ENCODE measurements at places on chromosomes 2 and 18.

DNA sequence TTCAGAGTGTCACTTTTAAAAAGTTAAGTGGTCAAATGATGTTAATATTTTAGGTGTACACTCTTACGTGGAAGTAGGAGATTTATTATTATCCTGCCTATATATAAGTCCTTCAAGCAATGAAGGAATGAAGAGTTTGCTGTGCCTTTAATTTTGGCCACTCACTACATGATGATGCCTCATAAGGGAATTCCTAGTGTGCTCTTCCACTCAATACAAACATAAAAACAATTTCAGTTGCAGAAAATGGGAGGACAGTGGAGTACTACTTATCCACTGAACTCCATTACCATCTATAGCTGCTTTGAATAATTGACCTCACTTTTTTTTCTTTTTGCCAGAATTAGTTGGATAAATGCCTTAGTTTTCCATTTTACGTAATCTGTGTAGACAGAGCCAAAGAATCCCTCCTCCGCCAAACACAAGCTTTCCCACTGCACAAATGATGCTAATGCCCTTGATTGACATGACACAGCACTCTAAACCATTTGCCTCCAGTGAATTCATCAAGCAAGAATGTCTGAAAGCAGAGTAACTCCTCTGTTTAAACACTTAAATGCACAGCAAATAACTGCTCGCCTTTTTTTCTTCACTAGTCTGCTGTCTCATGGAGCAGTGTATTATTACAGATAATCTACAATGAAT is 751.1 kb upstream of the FANCL start:
- no peak for DNase-seq

GRCh38 chr2:74099835-74100234 is 47.9 kb downstream of the BOLA3 start:
- no peak for DNase-seq

DNA sequence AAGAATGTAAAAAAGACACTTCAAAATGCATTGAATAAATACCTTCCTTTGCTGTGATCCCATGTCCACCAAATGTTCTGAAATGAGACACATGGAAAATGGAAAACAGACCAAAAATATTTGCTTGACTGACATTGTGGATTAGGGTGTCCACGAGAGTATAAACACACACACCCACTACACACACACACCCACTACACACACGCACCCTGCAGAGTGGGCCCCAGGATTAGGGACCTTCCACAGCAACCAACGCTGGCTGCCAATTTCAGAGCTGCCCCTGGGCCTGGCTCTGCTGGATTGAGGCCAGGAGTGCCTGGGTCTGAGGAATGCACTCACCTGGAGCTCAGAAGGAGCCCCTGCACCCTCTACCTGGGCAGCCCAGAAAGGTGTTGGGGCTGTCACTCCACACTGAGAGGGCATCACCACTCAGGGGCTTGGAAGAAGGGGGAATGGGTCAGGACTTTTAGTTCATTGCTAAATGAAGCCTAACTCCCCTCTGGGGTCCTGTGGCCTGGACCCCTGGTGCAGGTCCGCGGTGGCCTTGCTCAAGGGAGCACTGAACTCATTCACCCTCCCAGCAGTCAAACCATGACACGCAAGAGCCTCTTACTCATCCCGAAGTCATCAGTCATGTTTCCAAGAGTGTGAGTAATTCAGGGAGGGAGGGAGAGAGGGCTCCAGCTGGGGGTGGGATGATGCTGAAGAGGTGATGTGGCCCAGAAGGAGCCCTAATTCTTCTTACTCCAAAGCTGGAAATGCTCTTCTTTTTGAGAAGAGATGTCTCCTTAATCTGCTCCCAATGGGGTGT is 50.2 kb upstream of the PLB1 start:
- DNase-seq, result no peak

GRCh38 chr18:41700416-41700815 is 254.6 kb upstream of the PIK3C3 start:
- no peak for DNase-seq

GRCh38 chr2:128280158-128280871 is 38.4 kb downstream of the HS6ST1 start:
- no peak for DNase-seq

DNA sequence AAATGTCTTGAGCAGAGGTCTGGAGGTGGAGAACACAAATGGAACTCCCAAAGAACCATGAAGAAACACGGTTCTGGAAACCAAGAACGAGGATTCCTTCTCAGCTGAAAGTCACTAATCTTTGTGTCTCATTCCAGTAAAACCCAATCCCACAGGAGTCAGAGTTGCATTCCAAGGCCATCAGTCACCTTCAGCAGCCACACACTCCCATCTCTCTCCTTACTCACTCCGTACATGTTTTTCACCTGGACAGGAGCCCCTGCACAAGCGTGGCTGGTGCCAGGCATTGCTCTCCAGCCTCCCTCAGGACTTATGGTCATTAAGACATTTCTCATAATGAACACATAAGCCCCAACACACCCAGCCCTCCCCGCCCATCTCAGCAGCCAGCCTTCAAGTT is 175.4 kb upstream of the SIX2 start:
- no peak for DNase-seq

GRCh38 chr2:200300638-200301314 is 5.7 kb upstream of the SPATS2L start:
- DNase-seq, result no peak

GRCh38 chr2:152433289-152433688 is 98.3 kb downstream of the FMNL2 start:
- DNase-seq, result no peak

GRCh38 chr18:48884306-48884705 is 66.5 kb downstream of the SMAD7 start:
- no peak for DNase-seq

GRCh38 chr2:187988348-187988747 is 303.3 kb upstream of the GULP1 start:
- no peak for DNase-seq

DNA sequence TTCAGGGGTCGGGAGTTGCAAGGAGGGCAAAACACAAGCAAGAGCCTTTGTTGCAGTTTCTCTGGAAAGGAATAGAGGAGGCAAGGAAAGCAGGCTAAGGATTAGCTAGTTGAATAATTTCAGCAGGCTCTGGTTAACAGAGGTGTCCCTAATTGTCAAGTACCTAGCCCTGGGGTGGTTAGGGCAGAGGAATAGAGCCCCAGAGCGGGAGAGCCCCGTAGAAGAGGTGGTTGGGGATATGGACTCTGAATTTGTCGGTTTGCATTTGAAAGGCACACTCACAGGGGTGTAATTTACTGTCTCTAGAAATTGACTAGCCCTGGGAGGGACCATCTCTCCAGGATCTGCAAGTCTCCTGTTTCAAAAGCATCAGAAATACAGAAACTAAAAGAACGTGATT is 1030.2 kb downstream of the TMEM182 start:
- no peak for DNase-seq

DNA sequence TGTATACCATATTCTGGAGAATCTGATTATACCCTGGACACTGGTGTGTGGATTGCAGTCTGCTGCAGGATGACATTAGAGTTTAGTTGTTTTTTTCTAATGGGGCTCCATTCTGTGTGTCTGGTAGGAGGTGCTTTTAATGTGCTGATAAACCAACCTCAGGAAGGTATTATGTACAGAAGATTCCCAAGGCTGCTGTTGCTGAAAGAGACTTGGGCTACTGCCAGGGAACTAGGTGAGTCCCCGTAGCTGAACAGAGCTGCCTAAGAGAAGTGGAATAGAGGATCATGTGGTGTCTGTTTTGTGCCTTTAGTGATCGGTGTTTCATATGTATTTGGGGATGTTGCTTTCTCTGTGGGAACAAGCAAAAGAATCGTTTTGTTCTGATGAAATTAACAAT is 16.5 kb downstream of the SPATA3 start:
- no peak for DNase-seq

DNA sequence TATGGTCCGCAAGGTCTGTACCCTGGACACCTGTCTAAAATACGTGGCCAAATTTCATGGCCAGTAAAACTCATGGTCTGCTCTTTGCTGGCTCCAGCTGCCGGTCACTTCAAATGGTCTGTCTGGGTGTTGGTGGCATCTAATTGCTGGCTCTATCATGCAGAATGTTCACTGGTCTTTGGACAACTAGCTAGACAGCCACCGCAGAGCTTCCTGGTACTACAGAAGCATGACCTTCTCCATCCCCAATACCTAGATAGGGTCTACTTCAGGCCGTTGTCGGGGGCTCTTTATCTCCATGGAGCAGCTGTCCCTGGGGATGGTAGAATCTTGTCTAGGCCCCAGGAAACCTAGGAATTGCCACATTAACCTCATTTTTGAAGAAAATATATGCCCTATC is 88.4 kb upstream of the RMDN2 start:
- no peak for DNase-seq

DNA sequence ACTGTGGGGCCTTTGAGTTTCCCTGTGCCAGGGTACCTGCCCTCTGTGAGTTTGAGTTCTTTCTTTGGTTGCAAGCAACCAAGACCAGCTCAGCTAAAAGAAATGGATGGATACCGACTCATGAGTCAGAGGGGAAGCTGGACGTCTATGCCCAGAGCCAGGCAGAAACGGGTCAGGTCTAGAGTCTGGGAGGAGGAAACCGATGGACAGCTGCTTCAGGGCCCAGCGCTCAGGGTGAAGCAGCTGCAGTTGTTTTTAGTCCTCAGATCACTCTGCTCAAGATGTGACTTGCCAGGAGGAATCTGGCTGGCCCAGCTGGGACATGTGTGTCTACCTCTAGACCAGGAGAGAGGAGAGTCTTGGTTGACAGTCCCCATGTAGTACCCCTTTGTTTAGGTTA is 10.1 kb upstream of the TYMS start:
- no peak for DNase-seq

DNA sequence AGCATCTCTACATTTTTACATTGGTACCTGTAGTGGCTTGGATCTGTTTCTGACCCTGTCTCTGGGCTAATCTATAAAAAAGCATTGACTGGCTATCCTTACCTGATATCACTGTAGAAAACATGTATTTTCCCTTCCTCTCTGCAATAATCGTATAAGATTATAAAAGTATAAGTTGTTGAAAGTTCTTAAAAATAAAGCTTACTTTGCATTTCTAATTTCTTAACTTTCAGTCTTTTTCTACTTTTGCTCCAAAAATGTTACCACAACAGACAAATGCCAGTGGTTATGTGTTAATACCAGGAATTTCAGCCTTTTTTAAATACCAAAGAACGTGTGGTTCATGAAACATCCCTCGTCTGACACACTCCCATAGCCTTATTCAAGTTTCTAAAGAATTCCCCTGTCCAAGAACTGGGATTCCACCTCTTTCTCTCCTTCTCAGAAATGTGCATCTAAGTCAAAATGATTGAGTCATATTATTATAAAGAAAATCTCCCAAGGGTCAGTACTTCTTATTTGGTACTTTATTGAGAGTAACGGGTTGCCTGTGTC is 28.5 kb upstream of the ACKR3 start:
- DNase-seq, result no peak

- no peak for DNase-seq
Observed at GRCh38 chr2:238908960-238909951, 61.4 kb downstream of the TWIST2 start.

DNA sequence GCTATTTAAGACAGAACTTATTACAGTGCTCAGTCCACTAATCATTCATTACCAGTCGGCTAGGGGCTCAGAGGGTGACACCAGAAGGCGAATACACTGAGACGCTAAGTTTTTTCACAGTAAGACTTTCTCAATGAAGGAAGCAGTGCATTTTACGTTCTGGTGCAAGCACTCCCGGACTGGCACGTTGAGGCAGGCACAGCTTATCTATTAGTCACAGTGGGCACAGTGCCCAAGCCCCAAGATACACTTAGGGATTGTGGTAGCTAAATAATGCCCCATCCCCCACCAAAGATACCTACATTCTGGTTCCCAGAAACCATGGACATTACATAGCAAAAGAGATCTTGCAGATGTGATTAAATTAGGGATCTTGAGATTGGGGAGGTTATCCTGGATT is 32.6 kb upstream of the BCL11A start:
- no peak for DNase-seq

DNA sequence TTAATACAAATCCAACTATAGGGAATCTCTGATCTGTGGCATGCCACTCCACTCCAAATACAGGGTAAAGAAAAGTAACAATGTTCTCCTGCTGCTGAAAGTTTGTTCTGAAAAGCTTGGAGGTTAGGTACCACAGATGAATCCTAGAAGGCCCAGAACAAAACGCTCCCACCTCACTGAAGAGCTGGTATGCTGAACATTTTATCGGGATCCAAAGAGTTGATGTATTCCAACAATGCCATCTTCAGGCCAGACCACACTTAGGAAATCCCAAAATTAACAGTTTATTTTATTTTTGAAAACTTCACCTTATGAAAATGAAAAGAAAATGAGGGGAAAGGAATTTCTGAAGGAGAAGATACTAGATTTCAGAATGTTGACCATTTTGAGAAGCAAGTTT is 145.1 kb upstream of the CDH19 start:
- DNase-seq, result peak; percentile 64

DNA sequence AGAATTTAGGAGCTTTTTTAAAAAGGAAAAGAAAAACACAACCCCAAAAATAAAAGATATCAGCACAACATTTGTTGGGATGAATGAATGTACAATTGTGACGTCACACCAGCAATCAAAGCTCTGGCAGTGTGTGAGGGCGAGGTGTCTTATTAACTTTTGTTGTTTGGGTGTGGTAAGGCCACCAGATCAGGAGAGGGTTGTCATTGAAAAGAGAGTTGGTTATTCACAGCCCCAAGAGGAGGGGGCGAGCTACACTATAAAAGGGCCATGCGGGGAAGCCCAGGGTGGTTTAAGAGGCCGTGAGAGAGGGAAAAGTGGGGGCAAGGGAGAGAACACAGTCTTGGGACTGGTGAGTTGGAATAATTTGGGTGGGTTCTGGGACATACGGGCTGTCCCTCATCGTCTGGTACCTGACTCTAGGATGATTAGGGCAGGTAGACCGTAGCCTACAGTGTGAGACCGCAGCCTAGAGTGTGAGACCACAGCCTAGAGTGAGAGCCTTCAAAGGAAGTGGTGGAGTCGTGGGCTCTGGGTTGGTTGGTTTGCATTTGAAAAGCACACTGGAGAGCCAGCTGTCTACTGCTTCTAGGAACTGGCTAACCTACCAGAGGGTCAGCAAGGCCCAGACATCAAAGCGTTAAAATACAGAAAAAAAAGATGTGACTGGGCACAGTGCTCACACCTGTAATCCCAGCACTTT is 128.4 kb downstream of the INO80D start:
- no peak for DNase-seq

DNA sequence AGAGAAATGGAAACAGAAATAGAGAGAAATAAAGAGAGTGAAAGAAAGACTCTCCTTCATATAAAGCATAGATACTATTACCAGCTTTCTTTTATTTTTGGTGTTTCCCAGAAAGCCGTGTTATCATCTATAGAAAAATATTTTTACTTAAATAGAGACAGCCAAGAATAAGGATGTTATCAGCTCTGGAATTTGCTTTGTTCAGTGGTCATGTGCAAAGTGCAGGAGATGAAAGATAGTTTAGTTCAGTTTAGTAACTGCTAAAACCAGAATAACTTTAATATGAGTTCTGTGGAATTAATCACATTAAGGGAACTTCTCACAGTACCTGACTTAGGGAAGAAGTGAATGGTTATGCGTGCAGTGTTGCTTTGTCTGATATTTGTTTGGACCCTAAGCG is 140.4 kb downstream of the CALCRL start:
- no peak for DNase-seq

- DNase-seq, result no peak
Observed at GRCh38 chr18:5998907-5999306, 103.6 kb upstream of the TMEM200C start.
